ENCODE measurements at places on chromosomes 4 and X.

GRCh38 chr4:16713696-16714095, 184.7 kb downstream of the LDB2 start:
- no peak for DNase-seq

- DNase-seq, result no peak
These were observed 387.7 kb upstream of the TEX13C start for GRCh38 chrX:124931958-124932357.

DNA sequence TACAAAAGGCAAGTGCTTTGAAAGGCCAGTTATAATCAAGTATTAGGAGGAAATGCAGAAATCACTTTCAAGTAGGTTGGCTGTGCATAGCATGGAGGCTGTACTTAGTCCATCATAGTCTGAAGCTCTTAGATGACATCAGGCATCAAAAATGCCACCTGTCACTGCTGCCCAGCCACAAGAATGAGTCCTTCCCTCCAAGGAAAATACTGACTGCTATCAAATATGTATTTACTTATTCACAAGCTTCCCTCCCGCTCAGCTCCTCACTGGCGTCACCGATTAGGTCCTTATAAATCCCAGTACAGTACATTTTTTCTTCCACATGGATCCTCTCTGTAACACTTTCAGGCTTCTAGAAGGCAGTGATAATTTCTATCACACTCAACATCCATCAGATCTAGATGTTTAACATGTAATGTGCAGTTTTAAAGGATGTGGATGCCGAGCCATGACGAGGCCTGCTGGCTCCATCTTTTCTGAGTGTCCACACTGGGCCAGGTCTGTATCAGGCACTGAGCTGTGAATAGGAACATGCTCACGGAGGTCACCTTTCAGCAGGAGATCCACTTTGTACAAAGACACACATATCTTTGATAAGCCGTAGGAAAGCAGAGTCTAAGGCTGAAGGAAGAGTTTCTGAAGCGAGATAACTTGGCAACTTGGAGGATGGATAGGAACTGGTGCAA, 121.9 kb downstream of the PALLD start:
- no peak for DNase-seq

DNA sequence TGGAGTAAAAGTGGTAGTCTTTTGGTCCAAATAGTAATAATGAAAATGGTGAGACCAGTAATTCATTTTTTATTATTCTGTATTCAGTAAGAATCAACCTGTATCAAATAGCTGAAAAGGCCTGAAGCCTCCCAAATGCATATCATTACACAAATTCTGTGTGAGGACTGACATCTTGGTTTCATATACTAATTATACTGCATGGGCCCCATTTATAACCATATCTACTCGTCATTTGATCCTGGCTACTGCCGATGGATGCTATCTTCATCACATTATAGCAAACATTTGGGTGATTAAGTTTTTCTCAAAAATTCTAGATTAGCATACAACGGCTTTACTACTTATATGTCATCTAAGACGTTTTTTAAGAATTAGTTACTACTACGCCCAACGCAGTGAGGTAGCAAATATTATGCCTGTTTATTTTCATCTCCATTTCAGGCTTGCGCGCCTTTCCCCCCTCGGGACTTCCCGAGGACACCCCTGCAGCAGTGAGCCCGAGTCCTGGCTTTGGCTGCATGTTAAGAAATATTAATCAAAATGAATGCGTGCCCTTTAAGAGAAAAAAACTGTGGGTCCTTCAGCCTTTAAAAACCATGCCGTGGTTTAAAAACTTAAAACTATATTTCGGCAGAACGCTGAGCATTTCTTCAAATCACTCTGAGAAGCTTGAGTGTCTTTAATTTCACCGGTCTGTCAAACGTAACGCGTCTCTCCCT, 814 bp upstream of the MMAA start:
- no peak for DNase-seq

- no peak for DNase-seq
These were observed 158.4 kb upstream of the MAB21L2 start for GRCh38 chr4:150423503-150423902.

DNA sequence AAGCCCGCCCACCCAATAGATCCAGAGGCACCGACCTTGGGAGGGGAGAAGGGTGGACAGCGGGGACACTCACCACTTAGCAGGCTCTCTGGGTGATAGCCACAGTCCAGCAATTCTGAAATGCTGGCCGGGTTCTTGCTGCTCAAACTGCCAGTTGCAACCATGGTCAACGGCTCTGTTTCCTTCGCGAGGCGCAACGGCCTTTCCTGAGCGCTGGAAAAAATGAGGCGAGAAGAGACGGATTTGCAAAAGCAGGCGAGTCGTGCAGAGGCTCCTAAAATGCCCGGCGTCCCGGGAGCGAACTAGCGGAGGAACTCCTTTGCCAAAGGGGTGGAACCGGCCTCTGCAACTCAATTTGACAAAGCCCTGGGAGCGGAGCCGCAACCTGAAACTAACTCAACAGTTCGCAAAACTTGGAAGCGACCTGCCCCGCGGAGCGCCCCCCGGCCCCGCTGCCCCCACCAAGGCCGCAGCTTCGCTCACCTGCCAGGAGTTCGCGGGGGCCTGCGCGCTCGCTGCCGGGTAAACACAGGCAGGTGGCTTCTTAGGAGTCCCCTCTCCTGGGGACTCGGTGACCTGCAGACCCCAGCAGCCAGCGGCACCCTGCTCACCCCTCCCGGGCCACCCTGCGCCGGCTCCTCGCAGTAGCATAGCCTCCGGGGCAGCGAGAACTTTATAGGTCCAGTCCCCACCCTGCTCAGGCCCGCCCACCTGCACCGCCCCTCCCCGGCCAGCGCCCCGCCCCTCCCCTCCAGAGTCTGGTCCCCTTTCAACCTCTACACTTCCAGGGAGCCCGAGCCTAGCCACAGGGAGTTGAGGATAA, at the start of gene DDIT4L:
TSS of gene DDIT4L (minus strand) at position 649 of the 823 bp plus-strand sequence. CDS start at position 164, 485 bp downstream.
- DNase-seq, result no peak

DNA sequence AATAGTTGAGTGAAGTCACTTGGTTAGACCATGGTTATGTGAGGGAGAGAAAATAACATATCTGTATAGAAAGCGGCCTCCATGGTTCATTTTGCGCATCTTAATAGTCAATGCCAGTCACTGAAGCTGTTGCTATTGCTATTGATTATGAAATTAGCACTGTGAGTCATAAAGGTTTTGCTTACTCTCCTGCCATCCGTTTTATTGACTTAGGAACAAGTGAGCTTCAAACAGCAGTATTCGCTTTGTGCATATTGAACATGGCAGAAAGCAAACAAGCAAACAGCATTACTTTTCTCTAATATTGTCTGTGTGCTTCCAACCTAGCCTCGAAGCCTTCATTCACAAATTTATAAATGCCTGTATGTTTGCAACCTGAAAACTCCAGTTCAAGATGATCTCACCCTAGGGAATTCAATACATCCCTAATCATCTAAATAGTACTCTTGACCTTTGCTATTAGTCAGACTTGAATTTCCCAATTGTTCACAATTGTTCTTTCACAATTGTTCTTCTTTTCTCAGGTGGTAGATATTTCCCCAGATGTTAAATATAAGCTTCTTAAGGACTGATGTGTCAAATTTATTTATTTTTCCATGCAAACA, 55.9 kb upstream of the GABRA2 start:
- DNase-seq, result no peak

- no peak for DNase-seq
These were observed 51.7 kb downstream of the TBCK start for GRCh38 chr4:106264331-106264728.
